Osteoblast (primary cell): ENCODE measurements at places on chromosomes 16 and 17. TPM values are rescaled to one million over a fixed set of nuclear protein-coding genes. Genes with fewer than 3 reads are reported as not detected.

GRCh38 chr17:17783116-17783824 lies 53.5 kb downstream of the SREBF1 start:
- no peak overlapping the region for H3K27ac ChIP-seq
- H3K27me3 ChIP-seq, result no peaks in the 10 kb centered on the region
- DNase-seq, result no peak
- H3K4me1 ChIP-seq, result peaks cover 22% of the 10 kb centered on the region
- no peaks in the 10 kb centered on the region for H3K36me3 ChIP-seq
- peak overlapping the region; percentile 67 for H3K4me3 ChIP-seq

DNA sequence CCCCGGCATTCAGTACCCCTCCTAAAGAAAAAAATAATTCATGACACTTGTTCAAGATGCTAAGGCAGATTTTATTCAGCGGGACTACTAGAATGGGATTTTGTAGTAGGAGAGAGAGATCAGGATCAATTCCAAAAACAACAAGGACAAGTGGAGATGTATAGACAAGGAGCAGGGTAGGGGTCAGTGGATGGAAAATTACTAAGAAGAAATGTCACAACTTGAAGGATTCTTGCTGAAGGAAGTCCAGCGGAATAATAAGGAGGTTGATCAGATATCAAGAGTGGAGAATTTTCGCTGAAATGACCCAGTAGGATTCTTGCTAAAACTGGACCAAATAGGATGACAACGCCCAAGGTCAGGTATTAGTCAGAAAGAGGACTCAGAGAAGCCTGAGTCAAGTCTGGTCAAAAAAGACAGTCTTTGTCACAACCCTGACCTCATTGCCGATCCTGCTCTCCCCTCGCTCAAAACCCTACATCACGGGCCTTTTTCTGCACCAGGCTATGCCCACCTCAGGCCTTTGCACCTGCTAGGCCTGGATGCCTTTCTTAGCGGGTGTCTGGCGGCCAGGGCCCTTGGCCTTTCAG lies 36.9 kb downstream of the MMD start:
- H3K27ac ChIP-seq, result no peak overlapping the region
- no peaks in the 10 kb centered on the region for H3K27me3 ChIP-seq
- H3K4me3 ChIP-seq, result no peak overlapping the region
- no peaks in the 10 kb centered on the region for H3K4me1 ChIP-seq

DNA sequence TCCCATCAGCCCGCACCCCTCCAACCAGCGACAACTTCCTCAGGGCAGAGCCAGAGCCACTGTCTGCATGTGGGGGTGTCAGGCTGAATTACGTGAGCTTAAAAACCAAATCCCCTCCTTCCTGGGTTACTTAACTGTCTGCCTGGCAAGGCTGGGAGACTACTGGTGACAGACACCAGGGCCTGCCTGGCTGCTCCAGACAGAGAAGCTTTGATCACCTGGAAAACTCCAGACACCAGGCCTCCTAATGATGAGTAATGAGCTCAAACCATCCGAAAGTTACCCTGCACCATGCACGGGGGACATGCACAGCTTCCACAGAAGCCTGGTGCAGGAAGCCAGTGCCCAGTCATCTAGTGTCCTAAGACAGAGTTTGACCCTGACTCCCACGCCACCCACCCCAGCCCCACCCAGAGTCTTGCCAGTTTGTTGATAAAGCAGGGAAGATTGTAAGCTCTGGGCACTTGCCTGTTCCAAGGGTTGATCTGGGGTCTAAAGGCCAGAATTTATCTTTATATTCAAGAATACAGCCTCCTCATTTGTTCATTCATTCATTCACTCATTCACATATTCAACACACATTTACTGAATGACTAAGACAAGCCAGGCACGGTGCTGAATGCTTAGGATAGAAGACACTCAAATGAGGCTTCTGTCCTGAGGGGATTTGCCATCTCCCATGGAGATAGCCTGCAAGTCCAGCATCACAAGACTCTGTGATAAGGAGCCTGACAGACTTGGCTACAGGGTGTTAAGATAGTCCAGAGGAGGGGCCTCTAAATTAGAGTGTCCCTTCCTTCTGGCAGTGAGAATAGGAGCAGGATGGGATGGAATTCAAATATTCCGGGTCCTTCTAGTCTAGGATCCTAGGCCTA lies 7.2 kb upstream of the CCDC182 start:
- H3K4me3 ChIP-seq, result no peak overlapping the region
- peak; percentile 54 for DNase-seq
- H3K4me1 ChIP-seq, result no peaks in the 10 kb centered on the region
- no peaks in the 10 kb centered on the region for H3K36me3 ChIP-seq
- no peaks in the 10 kb centered on the region for H3K27me3 ChIP-seq
- no peak overlapping the region for H3K27ac ChIP-seq

- peaks cover 33% of the 10 kb centered on the region for H3K4me1 ChIP-seq
- H3K27me3 ChIP-seq, result no peaks in the 10 kb centered on the region
- peak overlapping the region; percentile 57 for H3K27ac ChIP-seq
- no peaks in the 10 kb centered on the region for H3K36me3 ChIP-seq
- DNase-seq, result peak; percentile 96
Observed at GRCh38 chr16:88298833-88299745, 83.7 kb upstream of the ZNF469 start.

DNA sequence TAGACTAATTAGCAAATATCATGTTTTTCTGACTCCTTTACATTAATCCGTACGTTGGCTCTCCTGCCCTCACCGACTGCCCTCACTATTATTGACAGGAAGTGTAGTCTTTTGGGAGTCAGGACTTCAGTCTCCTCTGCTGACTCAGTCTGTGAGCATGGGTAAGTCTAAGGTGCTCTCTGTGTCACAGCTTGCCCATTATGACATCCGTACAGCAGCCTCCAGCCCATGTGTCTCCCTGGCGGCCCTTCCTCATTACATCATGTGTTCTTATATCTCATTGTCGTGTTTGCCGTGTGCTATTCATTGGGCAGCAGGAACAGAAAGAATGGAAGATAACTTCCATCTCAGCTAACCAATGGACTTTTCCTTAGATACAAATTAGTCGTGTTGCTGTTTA lies 77.5 kb downstream of the MRTFB start:
- peaks cover 15% of the 10 kb centered on the region for H3K4me1 ChIP-seq
- H3K36me3 ChIP-seq, result no peaks in the 10 kb centered on the region
- H3K27ac ChIP-seq, result no peak overlapping the region
- no peak for DNase-seq
- no peaks in the 10 kb centered on the region for H3K27me3 ChIP-seq

GRCh38 chr16:75256059-75256571 lies 4.7 kb upstream of the BCAR1 start:
- peaks cover 3% of the 10 kb centered on the region for H3K36me3 ChIP-seq
- no peak overlapping the region for H3K4me3 ChIP-seq
- peak overlapping the region; percentile 79 for H3K27ac ChIP-seq
- peak; percentile 97 for DNase-seq

GRCh38 chr17:42025191-42025579 lies 5.3 kb downstream of the NKIRAS2 start:
- H3K4me3 ChIP-seq, result no peak overlapping the region
- H3K27ac ChIP-seq, result no peak overlapping the region
- peaks cover 28% of the 10 kb centered on the region for H3K36me3 ChIP-seq
- H3K27me3 ChIP-seq, result no peaks in the 10 kb centered on the region
- peak; percentile 47 for DNase-seq
- peaks cover 15% of the 10 kb centered on the region for H3K4me1 ChIP-seq

DNA sequence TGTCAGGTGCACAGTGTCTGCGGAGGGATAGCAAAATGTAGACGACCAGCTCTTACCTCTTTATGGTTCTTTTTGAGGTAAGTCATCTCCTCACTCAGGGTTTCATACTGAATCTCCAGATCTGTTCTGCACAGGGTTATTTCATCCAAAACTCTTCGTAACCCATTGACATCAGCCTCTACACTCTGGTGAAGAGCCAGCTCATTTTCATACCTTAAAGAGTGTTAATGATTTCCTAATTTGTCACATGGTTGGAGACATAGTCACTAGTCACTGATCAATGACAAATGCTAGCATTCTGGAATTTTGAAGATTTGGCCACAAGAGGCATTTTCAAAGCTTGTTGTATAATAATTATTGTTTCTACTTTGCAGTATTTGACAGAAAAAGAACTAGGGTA lies 1.3 kb downstream of the KRT25 start:
- no peak overlapping the region for H3K4me3 ChIP-seq
- H3K27ac ChIP-seq, result no peak overlapping the region
- H3K27me3 ChIP-seq, result peaks cover 28% of the 10 kb centered on the region
- H3K4me1 ChIP-seq, result no peaks in the 10 kb centered on the region
- H3K36me3 ChIP-seq, result no peaks in the 10 kb centered on the region

GRCh38 chr17:63709110-63709509 lies 9.2 kb upstream of the LIMD2 start:
- H3K4me3 ChIP-seq, result no peak overlapping the region
- H3K27me3 ChIP-seq, result no peaks in the 10 kb centered on the region
- no peak for DNase-seq
- no peak overlapping the region for H3K27ac ChIP-seq
- peaks cover 38% of the 10 kb centered on the region for H3K36me3 ChIP-seq

GRCh38 chr16:31501226-31501965 lies 6.8 kb downstream of the RUSF1 start:
- H3K36me3 ChIP-seq, result peaks cover 37% of the 10 kb centered on the region
- no peak overlapping the region for H3K4me3 ChIP-seq
- peaks cover 12% of the 10 kb centered on the region for H3K4me1 ChIP-seq
- H3K27me3 ChIP-seq, result no peaks in the 10 kb centered on the region
- no peak overlapping the region for H3K27ac ChIP-seq

DNA sequence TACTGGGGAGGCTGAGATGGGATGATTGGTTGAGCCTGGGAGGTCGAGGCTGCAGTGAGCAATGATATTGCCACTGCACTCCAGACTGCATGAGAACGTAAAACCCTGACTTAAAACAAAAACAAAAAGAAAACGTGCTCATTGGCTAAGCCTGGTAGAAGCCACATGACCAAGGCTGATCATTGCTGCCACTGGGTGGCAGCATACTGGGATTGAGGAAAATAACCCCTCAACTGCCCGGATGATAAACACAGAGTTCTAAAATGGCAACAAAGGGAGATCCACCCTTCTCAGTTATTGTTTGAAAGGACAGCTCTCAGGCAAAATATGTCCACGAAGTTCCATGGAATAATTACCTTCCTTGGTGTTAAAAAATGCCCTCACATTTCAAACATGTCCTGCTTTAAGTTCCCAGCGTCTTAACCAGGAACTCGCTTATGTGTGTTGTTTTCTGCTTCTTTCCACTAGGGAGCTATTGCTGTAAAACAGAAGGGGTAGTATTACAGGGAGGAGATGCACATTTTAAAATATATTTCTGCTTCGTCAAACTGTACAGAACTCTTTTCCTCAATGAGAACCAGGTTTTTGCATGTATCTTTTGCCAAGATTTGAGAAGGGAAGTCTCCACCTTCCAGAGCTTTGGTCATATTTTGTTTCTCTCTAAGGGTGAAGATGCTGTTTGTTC lies 675.3 kb downstream of the MAF start:
- DNase-seq, result no peak
- no peak overlapping the region for H3K27ac ChIP-seq
- H3K4me3 ChIP-seq, result no peak overlapping the region
- H3K36me3 ChIP-seq, result no peaks in the 10 kb centered on the region

- H3K4me1 ChIP-seq, result peaks cover 76% of the 10 kb centered on the region
- no peaks in the 10 kb centered on the region for H3K27me3 ChIP-seq
- DNase-seq, result peak; percentile 87
- H3K4me3 ChIP-seq, result no peak overlapping the region
Observed at GRCh38 chr17:2068031-2068518, 13.2 kb downstream of the HIC1 start.

DNA sequence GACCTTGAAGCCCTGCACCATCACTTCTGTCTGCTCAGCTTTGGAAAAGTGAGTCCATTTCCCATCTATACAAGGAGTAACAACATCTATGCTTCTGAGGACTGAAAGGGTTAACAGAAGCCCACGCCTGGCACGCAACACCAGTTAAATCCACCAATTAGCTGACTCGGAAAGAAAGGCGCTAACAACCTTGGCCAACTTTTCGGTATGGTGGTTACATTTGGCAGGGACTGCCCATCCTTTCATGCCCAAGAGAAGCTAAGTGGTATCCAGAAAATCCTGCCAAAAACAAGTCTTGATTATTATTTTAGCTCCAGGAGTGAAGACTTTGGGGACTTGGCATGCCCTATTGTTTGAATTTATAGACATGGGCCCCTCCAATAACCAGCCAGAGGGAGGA lies 202.3 kb upstream of the RPL38 start:
- no peak for DNase-seq
- no peaks in the 10 kb centered on the region for H3K4me1 ChIP-seq
- no peaks in the 10 kb centered on the region for H3K36me3 ChIP-seq
- H3K27ac ChIP-seq, result no peak overlapping the region

DNA sequence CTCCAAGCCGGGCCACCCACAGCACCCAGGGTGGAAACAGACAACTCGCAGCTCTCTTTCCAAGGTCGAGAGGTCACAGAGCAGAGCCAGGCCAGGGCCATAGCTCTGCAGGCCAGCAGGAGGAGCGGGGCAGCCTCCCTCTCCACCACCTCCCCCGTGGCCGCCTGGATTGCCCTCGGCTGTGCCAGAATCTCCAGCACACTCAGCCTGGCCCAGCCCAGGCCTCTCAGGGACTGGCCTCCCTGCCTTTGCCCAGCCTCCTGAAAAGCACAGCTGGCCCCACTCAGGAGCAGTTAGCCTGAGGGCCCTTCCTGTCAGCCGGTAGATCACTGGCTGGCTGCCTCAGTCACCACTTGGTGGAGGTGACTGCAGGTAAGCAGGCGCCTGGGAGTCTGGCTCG lies 85.8 kb upstream of the SEC14L1 start:
- H3K4me1 ChIP-seq, result no peaks in the 10 kb centered on the region
- DNase-seq, result no peak
- no peak overlapping the region for H3K4me3 ChIP-seq
- H3K27ac ChIP-seq, result no peak overlapping the region

Gene CLEC10A
- not detected in 2 replicates for total RNA-seq

Gene SGSM2
- total RNA-seq, result 35.4 and 37.3 TPM in 2 replicates

Gene SLC38A8
- total RNA-seq, result not detected in 2 replicates

Gene MTSS2
- 54.2 and 56.5 TPM in 2 replicates for total RNA-seq

Gene TBC1D3I
- total RNA-seq, result 0.36 and 0.59 TPM in 2 replicates

Gene CTF1
- total RNA-seq, result 2.9 and 3.3 TPM in 2 replicates

Gene HBQ1
- not detected in 2 replicates for total RNA-seq

Gene CRHR1
- not detected in 2 replicates for total RNA-seq
